ENCODE measurements at places on chromosomes 1 and 21. TPM values are rescaled to one million over a fixed set of nuclear protein-coding genes. Genes with fewer than 3 reads are reported as not detected.

Gene GPA33
- 0.36 TPM for polyA plus RNA-seq

Gene MIXL1
- not detected for polyA plus RNA-seq

Gene CA14
- polyA plus RNA-seq: 28.3 TPM

Gene CCDC181
- 1.9 TPM for polyA plus RNA-seq

Gene SHISAL2A
- not detected for polyA plus RNA-seq

Gene PLPPR4
- polyA plus RNA-seq: 0.29 TPM

Gene RBM15
- polyA plus RNA-seq: 4.1 TPM
